Vagina (tissue), 2 donors: ENCODE measurements at places on chromosomes 4 and X. TPM values are rescaled to one million over a fixed set of nuclear protein-coding genes. Genes with fewer than 3 reads are reported as not detected.

PDE5A gene
- total RNA-seq: 23.1 TPM

SPINK2 gene
- total RNA-seq: 4.4 TPM

TMA16 gene
- total RNA-seq: 35.8 TPM

CT45A5 gene
- not detected for total RNA-seq

DNA sequence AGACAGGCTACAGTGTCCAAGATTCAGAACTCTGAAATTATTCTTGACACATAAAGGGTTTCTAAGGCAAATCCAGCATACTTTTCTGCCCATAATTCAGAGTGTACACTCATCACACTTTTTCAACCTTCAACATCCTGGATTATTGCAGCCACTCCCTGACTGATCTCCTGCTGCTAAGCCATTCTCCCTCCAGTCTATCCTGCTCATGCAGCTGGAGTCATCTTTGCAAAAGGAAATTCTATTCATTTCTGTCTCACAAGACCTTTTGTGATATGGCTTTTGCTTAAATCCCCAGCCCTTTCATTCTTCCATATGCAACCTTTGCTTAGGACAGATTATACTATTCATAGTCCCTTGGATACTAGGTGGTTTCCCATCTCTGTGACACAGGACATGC lies 236.1 kb upstream of the LDB2 start:
- no peak for DNase-seq

GRCh38 chr4:140014284-140014683 lies 139.7 kb downstream of the MAML3 start:
- DNase-seq: no peak

DNA sequence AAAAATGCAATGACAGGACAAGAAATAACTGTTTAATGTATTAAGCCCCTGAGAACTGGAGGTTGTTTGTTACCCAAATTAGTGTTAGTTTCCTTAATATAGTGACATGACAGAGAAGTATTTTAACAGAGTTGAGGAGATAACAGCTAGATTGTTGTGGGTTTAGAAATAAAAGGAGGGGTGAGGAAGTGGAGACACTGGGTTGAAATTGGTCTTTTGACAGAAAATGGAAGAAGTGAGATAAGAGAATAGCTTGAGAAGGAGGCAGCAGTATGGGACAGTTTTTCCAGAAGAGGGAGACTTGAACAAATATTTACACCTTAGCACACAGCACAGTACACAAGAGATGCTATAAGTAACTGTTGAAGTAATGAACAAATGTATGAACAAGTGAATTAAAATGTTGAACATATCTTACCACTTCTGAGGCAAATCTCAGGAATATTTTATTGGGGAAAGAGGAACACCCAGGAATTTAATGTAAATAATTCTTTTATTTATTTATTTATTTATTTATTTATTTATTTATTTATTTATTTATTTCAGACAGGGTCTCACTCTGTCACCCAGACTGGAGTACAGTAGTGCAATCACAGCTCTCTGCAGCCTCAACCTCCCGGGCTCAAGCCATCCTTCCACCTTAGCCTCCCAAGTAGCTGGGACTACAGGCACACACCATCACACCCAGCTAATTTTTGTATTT lies 58.0 kb upstream of the EGFL6 start:
- no peak for DNase-seq

GRCh38 chrX:45191383-45191782 lies 9.3 kb downstream of the DIPK2B start:
- DNase-seq: no peak

GRCh38 chr4:182289809-182290208 lies 46.6 kb downstream of the TENM3 start:
- DNase-seq: no peak

DNA sequence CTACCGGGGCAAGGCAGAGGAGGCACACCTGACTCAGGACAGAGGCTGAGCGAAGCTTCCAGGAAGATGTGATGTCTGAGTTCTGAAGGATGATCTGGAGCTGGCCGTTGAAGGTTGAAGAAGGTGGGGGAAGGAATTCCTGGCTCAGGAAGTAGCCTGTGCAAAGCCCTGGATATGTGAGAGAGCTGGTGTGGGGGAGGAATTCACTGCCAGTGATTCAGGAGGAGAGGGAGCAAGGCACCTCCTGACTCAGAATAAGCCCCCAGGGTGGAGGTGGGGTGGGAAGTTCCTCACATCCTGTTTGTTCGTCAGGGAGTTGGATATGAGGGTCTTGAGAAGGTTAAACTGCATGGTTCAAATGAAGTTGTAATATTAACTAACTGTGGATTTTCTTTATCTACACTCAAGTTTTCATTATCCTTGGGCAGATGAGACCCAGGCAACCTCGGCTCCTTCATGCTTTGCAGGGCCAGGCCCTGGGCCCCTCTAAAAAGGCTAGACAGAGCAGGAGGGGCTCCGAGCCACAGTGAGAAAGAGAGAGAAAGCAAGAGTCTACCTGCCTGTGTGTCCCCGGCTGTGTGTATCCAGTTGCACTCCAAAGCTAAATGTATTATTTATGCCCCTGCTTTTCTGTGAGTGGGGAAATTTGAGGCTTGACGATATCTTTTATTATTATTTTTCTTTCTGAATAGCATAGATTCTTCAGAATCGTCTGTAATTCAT lies 7.1 kb downstream of the NHSL2 start:
- no peak for DNase-seq

DNA sequence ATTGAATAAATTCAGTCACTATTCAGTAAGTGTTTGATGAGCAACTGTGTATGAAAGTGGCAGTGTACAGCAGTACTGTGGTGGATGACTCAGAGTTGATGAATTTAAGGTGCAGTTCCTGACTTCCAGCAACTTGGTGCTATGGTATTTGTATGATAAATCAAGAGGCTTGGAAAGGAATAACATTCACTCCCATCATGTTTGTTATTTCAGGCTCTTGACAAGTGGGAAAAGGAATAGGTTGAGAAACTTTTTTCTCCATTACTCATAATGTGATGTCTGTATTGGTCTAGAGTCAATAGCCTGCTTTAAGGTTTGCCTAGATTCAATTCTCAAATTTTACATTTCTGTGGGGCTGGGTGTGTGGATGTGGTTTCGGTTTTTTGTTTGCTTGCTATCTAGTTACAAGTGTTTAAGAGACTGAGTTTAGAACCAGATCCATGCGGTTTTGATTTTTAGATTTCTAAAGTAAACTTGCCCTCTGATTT lies 35.1 kb upstream of the CYP2U1 start:
- no peak for DNase-seq

DNA sequence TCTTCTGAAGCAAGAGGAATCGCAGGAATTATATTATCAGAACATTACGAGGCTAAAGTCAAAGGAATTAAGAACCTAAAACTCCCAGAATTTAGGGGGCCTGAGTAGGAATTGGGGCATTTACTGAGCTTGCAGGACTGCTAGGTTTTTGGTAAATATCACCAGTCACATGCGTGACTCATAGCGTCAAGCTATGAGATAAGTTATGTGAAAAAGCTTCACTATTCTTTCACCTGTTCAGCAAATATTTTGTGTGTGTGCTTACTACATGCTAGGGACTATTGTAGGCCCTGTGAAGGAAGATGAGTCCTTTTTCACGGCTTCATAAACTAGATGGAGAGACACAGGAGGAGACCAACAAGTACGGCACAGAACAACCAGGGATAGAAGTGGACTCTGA lies 52.2 kb downstream of the MAGEA10 start:
- DNase-seq: no peak

DNA sequence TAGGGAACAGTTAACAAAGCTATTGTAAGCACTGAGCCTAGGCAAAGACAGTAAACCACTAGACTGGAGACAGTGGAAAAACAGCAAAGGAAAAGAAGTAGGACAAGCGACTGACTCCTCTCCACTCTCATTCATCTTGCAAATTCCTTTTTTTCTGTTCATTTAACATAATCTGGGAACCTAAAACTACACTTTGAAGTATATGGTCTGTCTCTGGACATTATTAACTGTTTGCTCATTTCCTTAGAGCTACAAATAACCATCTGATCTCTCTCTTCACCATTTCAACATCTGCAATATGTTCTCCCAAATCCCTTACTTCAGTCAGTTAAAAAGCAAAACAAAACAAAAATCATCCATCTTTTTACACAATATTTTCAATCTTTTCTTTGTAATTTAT lies 642 bp downstream of the HMGN5 start:
- no peak for DNase-seq

DNA sequence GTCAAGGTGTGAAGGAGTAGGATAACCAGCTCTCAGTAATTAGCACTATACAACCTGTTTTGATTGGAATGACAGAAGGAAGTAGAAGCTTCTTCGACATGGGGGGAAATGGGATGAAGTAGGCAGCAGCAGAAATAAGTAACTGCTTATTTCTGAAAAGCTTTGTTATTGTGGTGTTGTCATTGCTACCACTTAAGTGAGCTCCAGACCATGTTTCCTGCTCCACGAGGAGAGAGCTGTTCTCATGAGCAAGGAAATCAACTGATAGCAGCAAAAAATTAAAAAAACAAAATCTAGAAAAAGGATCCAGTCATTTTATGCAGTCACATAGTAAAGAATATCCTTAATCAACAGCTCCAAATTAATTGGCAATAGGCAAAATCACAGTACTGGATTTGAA lies 106.1 kb upstream of the TLL1 start:
- DNase-seq: no peak
